ENCODE measurements at places on chromosomes 2 and 18.

DNA sequence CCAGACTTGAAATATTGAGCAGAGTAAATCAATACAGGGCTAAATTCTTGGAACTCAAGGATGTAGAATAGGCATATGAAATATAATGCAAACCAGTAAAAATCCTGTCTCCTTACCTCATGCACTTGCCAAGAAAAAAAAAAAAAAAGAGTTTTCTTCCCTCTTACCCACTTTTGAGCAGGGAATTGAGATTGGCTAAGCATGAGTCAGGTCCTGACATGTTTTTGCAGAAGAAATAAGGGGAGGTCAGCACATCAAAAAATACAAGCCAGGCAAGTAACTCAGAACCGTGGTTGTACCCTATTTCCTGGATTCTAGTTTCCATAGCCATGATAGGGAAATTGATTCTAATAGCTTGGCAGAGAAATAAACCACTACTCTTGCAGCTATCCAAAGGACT is 1526.7 kb downstream of the LRP1B start:
- H3K4me1 ChIP-seq, result no peaks in the 10 kb centered on the region
- no peak overlapping the region for H3K4me3 ChIP-seq
- no peaks in the 10 kb centered on the region for H3K36me3 ChIP-seq

GRCh38 chr2:119137502-119137901 is 21.0 kb downstream of the C1QL2 start:
- DNase-seq, result no peak
- peaks cover 18% of the 10 kb centered on the region for H3K4me1 ChIP-seq
- no peak overlapping the region for H3K4me3 ChIP-seq
- H3K36me3 ChIP-seq, result no peaks in the 10 kb centered on the region
- H3K27me3 ChIP-seq, result peaks cover 4% of the 10 kb centered on the region
- H3K27ac ChIP-seq, result no peak overlapping the region

- no peaks in the 10 kb centered on the region for H3K4me1 ChIP-seq
- no peaks in the 10 kb centered on the region for H3K27me3 ChIP-seq
- H3K36me3 ChIP-seq, result no peaks in the 10 kb centered on the region
- H3K4me3 ChIP-seq, result no peak overlapping the region
Observed at GRCh38 chr18:12434541-12434929, 26.8 kb downstream of the PRELID3A start.

DNA sequence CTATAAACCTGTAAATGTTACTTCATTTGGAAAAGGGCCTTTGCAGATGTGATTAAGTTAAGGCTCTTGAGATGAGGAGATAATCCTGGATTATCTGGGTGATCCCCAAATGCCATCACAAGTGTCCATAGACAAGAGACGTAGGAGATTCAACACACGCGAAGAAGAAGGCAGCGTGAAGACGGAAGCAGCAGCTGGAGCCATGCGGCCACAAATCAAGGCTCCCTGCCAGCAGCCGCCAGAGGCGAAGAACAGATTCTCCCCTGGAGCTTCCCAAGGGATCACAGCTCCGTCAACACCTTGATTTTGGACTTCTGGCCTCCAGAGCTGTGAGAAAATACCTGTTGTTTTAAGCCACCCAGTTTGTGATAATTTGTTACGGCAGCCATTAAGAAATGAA is 11.0 kb upstream of the VAPA start:
- no peaks in the 10 kb centered on the region for H3K27me3 ChIP-seq
- H3K27ac ChIP-seq, result no peak overlapping the region
- DNase-seq, result no peak
- no peaks in the 10 kb centered on the region for H3K36me3 ChIP-seq
- peaks cover 52% of the 10 kb centered on the region for H3K4me1 ChIP-seq

DNA sequence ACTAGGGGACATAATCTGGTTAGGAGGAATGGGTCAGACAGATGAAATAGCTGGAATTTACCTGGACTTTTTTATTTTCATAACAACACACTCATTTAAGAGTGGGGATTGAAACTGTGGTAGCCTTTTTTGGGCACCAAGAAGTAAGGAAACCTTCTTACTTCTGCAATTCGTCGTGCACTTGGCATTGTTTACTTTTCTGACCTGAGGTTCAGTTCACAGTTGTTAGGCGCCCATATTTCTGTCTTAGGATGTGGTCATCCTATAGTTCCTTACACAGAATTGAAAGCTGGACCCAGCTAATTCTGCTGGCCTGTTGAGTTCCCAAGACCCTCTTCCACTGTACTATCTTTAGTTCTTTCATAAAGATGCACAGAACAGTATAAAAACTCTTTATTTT is 72.9 kb downstream of the TMX3 start:
- no peaks in the 10 kb centered on the region for H3K4me1 ChIP-seq
- H3K36me3 ChIP-seq, result no peaks in the 10 kb centered on the region
- DNase-seq, result no peak
- no peak overlapping the region for H3K4me3 ChIP-seq
- no peak overlapping the region for H3K27ac ChIP-seq

GRCh38 chr2:120793682-120794403 is 58.2 kb downstream of the GLI2 start:
- no peak overlapping the region for H3K27ac ChIP-seq
- DNase-seq, result no peak
- H3K4me1 ChIP-seq, result peaks cover 29% of the 10 kb centered on the region
- no peaks in the 10 kb centered on the region for H3K36me3 ChIP-seq
- no peak overlapping the region for H3K4me3 ChIP-seq

GRCh38 chr18:10391506-10391905 is 62.9 kb upstream of the APCDD1 start:
- H3K4me1 ChIP-seq, result no peaks in the 10 kb centered on the region
- 0 out of 2 replicates have a peak, but pooled peaks cover 15% of the 10 kb centered on the region for H3K27me3 ChIP-seq
- no peak overlapping the region for H3K4me3 ChIP-seq
- no peak for DNase-seq
- H3K36me3 ChIP-seq, result no peaks in the 10 kb centered on the region

- H3K27me3 ChIP-seq, result no peaks in the 10 kb centered on the region
- DNase-seq, result no peak
- H3K36me3 ChIP-seq, result peaks cover 18% of the 10 kb centered on the region
- H3K4me3 ChIP-seq, result peak overlapping the region; percentile 89
Observed at GRCh38 chr2:85329181-85329651, 1.4 kb upstream of the TGOLN2 start.

GRCh38 chr2:141440072-141440635 is 690.7 kb downstream of the LRP1B start:
- no peak overlapping the region for H3K4me3 ChIP-seq
- no peaks in the 10 kb centered on the region for H3K4me1 ChIP-seq
- H3K27me3 ChIP-seq, result no peaks in the 10 kb centered on the region
- no peaks in the 10 kb centered on the region for H3K36me3 ChIP-seq
- H3K27ac ChIP-seq, result no peak overlapping the region

- H3K4me1 ChIP-seq, result no peaks in the 10 kb centered on the region
- no peak overlapping the region for H3K27ac ChIP-seq
- H3K27me3 ChIP-seq, result no peaks in the 10 kb centered on the region
- no peak overlapping the region for H3K4me3 ChIP-seq
- DNase-seq, result no peak
Observed at GRCh38 chr18:6236258-6236657, 178.5 kb downstream of the L3MBTL4 start.

Data from HCT116 (cell line).